Stimulated activated CD4-positive, alpha-beta T cell treated with anti-CD3 and anti-CD28 coated beads, Interleukin-1b, Interleukin-23, amount 100 ng/mL, for 1 hour (primary cell): ENCODE measurements at places on chromosomes 11 and 22.
A peak's percentile ranks its signal among the peaks of the same experiment; 100 is the strongest.

- no peak for DNase-seq
Measured at GRCh38 chr11:6357222-6357621, 33.1 kb upstream of the SMPD1 start.

- no peak for DNase-seq
Measured at GRCh38 chr11:3153291-3153861, 11.7 kb downstream of the OSBPL5 start.

GRCh38 chr11:61922539-61922938 lies 5.2 kb upstream of the RAB3IL1 start:
- DNase-seq: no peak

GRCh38 chr11:65899356-65900124 lies 648 bp downstream of the FOSL1 start:
- DNase-seq: peak; percentile 62

DNA sequence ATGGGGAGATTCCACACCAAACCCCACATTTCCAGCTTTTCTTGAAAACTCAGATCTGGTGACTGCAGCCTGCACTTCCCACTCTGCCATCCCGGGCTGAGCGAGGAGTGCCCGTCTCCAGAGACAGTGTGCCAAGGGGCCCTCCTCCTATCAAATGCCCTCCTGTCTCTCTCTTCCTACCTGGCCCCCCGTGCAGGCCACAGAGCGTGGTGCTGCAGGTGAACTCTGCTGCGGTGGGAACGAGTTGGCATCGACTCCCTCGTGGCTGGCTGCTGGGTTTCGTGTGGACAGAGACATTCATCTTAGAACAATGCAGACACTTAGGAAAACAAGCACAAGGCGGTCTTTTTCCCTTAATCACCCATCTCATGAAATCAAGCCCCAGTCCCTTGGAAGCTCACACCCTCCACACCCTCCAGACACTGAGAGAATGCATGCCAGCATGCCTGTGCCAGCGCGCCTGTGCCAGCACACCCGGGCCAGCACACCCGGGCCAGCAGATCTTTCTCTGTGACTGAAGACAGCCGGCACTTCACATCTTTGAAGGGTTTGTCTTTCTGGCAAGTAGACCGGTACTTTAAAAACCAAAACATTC lies 65.0 kb downstream of the PARVB start:
- no peak for DNase-seq

GRCh38 chr22:31137721-31138120 lies 2.6 kb downstream of the PLA2G3 start:
- DNase-seq: no peak

DNA sequence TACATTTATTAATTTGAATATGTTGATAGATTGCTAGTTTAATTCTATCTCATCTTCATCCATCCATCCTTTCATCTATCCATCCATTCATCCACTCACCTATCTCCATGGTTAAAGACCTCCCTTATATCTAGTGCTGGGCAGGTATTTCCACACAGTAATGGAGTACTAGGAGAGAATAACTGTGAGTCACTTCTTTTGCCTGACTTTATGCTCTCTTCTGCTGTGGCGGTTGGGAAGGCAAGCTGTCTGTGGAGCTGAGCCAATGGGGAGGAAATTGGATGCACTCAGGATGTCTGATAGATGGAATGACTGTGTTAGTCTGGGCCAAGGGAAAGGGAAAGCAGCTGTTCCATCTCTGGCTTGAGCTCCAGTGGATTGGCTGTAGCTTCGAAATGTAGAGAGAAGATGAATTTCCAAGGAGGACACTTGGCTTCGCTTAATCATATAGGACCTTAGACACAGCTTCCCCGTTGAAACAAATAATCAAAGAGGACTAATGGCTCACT lies 60.3 kb downstream of the NELL1 start:
- no peak for DNase-seq

DNA sequence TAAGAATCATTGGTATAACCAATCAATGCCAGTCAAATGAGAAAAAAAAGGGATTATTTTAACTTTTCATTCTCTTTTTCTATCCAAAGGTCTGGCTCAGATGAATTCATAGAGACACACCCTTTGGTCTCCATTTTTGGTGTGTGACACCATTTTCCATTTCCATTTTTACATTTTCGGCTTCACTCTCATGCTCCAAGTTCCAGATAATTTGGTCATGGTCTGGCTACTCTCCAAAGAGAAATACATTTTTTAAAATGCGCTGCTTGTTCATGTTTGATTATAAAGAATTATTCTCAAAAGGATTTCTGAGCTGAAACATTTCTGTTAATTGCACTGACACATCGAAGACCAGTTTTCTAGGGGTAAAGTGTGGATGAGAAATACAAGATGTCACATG lies 51.6 kb upstream of the FIBIN start:
- no peak for DNase-seq
